ENCODE measurements at places on chromosomes 4 and X.

DNA sequence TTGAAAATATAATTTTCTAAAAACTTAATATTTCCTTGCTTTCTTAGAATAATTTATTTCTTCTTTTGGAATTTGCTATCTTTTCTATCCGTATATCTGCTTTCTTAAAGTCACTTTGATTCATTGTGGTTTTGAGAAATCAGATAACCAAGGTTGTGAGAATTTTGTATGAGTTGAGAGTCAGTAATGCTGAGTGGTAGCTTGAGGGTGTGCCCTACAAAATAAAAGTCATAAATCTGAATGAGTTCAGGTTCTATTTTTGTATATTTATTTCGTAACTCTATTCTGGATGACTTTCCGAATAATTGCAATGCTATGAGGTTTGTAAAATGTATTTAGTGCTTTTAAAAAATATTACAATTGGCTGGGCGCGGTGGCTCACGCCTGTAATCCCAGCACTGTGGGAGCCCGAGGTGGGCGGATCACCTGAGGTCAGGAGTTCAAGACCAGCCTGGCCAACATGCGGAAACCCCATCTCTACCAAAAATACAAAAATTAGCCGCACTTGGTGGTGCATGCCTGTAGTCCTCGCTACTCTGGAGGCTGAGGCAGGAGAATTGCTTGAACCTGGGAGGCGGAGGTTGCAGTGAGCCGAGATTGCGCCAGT lies 8.9 kb downstream of the COPS4 start:
- DNase-seq = no peak

DNA sequence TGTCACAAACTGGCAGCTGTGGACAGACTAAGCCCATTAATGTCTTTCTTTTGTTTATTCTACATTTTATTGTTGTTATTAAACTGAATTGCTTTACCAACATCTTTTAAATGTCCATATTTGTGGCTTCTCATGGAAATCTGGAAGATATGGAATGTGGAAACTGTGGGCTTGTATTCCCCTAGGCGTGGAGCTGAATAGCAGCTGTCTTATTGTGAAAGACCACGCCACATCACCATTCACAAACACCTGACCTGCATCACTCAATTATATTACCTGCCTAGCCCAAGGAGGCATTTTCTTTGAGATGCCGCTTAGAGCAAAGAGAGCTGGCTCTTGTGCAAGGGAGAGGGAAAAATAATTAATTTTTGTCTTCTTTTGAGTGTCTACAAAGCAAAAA lies 96.9 kb upstream of the GPRIN3 start:
- DNase-seq = no peak

GRCh38 chr4:169342159-169342860 lies 71.6 kb upstream of the SH3RF1 start:
- DNase-seq = no peak

DNA sequence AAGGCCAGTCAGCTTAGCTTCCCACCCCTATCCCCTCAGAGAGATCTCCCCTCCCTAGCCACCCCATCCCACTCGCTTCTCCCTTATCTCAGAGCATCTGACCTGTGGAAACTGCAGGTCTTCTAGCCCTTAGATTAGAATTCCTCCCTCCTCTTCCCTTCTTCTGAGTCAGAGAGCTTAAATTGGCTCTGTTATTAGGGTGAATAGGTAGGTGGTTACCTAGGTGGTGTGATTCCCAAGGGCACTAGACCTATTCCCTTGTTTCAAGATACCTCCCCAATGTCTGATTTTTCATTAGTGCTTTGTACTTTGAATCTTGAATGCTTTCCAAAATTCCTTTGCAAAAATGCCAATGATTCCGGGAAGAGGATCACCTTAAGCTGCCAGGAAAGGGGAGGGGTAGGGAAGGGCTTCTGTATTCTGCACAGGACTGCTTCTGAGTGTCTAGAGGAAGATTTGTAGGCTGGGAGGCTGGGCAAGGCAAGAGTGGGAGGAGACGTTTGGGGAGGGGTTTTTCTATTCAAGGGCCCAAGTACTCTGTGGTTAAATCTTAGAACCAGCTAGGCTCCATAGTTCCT lies 24.5 kb upstream of the MSN start:
- no peak for DNase-seq

DNA sequence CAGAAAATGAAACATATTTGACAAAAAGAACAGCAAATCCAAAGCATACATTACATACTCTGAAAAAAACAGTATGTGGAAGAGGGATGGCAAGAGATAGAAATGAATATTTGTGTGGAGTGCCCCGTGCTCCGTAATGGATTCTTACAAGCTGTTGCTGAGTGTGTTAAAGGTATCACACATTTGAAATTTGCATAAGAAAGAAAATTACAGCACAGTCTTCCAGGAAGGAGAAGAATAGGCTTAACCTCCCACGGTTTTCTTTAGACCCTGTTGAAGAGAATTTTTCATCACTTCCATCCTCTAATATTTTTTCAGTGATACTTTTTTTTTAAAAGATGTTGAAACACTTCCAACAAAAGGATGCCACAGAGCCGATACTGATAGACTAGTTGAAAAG lies 1489.4 kb downstream of the RAPGEF2 start:
- no peak for DNase-seq

- DNase-seq = peak; percentile 7
These were observed 848 bp downstream of the ACSL4 start for GRCh38 chrX:109732017-109732801.

DNA sequence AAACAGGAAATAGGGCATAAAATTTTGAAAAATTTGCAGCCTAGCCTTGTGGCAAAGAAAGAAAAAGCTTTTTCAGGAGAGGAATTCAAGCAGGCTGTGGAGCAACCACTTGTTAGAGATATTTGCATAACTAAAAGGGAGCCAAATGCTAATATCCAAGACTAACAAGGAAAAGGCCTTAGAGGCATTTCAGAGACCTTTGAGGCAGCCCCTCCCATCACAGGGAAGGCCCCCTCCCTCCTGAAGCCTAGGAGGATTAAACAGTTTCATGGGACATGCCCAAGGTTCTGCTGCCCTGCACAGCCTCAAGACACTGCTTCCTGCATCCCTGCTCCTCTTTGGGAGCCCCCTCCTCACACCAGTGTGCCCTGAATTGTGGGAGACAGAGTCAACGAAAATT lies 275.4 kb upstream of the SFRP2 start:
- DNase-seq = no peak

DNA sequence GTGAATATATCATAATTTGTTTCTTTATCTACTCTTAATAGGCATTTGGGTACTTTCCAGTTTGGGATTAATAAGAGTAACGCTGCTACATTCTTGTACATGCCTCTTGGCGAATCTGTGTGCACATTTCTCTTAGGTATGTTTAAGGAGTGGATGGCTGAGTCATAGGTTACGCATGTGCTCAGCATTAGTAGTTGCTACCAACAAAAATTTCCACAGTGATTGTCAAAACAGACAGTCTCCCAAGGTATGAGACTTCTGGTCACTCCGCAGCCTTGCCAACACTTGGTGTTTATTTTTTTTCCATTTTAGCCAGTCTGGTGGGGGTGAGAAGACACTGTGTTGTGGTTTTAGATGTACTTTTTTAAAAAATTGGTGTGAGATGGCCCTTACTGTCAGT lies 44.6 kb downstream of the FGFBP1 start:
- DNase-seq = no peak

DNA sequence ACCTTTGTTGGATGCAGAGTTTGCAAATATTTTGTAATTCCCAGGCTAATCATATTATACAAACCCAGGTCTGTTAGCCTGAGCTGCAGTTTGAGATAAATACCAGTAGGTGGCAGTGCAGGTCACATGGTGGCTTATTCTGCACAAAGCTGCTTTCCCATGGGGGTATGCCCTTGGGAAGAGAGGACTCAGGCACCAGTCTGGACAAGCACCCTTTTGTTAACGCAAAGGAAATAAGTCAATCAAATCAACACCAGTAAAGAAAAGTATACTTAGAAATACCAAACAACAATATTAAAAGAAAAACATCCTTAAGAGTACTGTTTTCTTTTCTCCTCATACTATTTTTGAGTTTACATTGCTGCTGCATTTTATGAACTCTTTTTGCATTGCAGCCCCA lies 389.0 kb upstream of the ZFP42 start:
- no peak for DNase-seq

- DNase-seq = no peak
These were observed 31.8 kb downstream of the ATP2B3 start for GRCh38 chrX:153549231-153549630.

DNA sequence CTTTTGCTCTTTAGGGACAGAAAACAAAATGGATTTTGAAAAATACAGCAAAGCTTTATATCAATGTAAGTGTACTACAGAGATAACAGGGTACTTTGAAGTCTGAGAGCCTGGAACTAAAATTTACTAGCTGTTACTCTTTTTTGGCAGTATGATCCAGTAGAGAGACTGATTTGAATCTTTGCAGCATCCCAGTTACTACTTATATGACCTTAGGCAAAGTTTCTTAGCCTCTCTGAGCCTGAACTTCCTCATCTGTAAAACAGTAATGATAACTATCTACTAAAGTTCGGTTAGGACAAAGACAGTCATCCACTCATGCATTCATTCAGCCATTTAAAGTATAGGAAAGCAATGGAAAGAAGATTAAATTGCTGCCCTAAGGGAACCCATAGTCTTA lies 10.1 kb downstream of the BRWD3 start:
- DNase-seq = no peak

DNA sequence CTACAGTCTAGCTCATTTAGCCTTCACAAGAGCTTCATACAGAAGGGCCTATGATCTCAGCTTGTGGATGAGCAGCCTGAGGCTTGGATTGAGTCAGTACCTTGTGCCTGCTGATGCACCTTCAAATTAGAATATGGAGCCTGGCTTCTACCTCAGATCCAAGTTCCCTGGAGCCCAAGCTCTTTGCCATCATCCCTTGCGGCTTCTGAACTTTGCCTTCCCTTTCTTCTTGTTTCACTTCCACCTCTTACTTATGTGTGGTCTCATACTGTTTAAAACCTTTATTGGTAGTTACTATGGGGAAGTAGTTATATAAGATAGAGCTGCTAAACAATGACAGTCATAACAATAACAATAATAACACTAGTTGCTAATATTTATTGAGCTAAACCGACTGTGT lies 84.3 kb upstream of the AFF2 start:
- DNase-seq = no peak

DNA sequence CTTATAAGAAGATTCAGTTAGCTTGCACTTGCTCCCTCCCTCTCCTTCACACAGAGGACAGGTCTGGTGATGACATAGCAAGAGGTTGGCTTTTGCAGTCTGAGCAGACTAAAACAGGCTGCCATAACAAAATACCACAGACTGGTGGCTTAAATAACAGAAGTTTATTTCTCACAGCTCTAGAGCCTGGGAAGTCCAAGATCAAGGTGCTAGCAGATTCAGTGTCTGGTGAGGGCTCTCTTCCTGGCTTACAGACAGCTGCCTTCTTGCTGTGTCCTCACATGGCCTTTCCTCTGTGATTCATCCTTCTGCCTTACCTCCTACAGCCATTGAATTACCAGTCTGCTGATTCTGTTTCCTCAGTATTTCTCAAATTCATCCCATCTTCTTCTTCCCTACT lies 13.1 kb downstream of the RP2 start:
- DNase-seq = no peak

DNA sequence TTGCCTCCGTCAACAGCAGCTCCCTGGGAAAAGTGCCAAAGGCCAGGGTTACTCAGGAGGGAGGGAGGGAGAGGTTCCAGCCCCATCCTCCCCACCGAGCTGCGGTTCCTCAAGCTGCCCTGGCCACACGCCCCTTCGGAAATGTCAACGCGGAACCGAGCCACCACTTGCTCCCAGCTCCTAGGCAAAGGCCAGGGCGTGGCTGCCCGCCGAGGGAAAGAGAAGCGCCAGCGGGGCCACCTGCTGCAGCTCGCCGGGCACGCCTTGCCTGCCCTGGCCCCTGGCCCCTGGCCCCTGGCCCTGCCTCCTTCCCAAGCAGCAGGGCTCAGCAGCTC lies 15.3 kb downstream of the SLC6A8 start:
- no peak for DNase-seq

GRCh38 chr4:122073615-122074014 lies 78.5 kb upstream of the BLTP1 start:
- no peak for DNase-seq

GRCh38 chrX:56798339-56798711 lies 69.3 kb downstream of the NBDY start:
- DNase-seq = no peak

DNA sequence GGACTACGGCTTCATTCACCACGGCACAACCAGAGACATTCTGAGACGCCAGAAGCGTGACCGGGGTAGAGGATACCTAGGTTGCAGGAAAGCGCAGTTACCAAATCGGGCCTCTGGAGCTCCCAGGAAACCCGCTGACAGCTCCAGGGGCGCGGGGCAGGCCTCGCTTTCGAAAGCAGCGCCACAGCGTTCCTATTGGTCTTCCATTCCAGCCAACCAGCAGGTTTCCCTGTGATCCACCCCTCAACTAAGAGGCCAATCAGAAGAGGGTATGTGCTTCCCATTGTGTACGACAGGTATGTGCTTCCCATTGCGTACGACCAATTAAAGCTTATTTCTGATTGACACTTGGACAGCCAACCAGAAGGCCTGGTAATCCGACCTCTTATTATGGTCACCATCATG lies 14.9 kb downstream of the SNX12 start:
- no peak for DNase-seq

- no peak for DNase-seq
These were observed 5.7 kb downstream of the RAB40A start for GRCh38 chrX:103513476-103514108.

DNA sequence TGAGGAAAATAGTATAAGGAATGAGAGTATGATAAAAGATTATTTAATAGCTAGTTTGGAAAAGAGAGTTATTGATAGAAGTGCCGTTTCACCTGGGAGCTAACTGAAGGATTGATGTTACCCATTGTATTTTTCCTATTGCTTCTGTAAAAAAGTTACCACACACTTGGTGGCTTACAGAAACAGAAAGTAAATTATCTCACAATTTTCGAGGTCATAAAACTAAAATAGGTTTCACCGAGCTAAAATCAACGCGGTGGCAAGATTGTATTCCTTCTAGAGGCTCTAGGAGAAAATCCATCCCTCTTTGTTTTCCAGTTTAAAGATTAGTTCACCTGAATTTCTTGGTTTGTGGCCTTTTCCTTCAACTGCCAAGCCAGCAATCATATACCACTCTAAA lies 11.1 kb upstream of the TRAM1L1 start:
- DNase-seq = no peak
